ENCODE measurements at places on chromosomes 3 and 15.

GRCh38 chr3:170330366-170330765, 27.1 kb upstream of the SKIL start:
- no peak for DNase-seq

GRCh38 chr3:75235631-75236030, 428.5 kb upstream of the FRG2C start:
- no peak for DNase-seq

DNA sequence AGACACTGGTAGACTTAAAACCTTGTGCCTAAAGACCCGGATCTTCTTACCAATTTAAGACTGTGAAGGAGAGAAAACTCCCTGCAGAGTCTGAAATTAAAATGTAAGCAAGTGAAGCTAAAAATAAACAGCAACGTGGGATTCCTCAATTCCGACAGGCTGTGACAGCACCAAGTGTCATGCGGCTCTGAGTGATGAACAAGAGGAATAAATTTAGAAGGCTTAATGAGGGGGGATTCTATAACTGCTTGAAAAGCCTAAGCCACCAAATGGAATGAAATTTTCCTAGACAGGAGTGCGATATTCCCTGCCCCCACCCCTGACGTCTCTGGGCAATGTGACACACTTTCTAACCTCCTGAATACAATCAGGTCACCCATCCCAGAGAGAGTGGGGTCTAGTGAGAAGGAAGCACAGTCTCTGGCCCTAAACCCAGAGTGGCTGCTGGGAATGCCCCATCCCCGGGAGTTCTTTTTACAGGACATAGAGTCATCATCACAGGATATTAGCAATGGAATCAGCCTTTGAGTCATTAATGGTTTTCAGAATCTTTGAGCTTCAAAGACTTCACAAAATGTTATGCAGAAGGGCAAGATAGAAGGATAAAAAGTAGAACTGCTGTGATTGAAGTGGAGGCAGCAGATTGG, 114.3 kb downstream of the EDEM1 start:
- DNase-seq, result no peak

DNA sequence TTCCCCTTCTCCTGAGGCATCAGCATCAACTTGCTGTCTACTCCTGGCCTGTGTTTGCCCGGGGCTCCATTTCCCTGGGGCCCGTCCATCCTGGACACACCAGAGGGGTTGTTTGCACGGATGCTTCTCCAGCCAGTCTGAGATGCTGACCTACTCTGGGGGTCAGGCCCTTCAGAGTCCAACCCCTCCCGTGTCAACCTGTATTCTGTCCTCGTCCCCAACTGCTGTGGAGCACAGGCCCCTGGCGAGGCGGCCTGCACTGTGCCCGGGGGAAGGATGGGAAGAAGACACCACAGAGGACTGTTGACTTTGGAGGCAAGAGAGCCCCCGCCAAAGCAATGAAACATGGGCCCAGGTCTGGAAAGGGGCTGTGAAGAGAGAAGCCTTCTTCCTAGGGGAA, 25.8 kb downstream of the ALS2CL start:
- no peak for DNase-seq

DNA sequence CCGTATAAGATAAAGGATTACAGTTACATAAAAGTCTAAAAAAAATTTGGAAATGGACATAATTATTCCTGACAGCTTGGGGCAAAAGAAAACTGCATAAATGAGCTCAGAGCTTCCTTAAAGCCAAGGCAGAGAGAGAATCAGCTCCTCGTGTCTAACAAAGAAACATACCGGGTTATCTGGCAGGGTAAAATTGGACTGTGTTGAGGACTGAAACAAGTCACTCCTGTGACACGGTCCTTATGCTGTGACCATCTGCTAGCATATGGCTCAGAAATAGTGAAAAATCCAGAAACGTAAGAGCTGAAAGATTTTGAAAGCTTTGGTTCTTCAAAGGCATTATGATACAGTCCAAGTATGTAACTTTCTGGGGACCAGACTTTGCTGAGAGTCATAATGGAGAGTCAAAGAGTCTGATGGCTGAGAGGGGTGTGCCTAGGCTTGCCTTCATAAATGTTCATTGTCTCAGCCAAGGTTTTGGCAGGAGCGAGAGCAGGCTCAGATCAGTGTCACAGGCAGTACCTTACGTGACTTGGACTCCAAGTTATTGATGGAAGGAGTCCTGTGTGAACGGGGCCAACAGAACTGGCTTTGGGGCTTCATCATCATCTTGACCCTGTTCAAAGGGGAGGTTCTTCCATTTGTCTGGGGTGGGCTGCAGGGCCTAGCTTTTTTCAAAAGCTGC, 12.5 kb downstream of the MAP6D1 start:
- no peak for DNase-seq

- DNase-seq, result no peak
Measured at GRCh38 chr3:105802118-105802706, 66.6 kb downstream of the CBLB start.

GRCh38 chr3:195517030-195517429, 26.1 kb downstream of the PPP1R2 start:
- no peak for DNase-seq

DNA sequence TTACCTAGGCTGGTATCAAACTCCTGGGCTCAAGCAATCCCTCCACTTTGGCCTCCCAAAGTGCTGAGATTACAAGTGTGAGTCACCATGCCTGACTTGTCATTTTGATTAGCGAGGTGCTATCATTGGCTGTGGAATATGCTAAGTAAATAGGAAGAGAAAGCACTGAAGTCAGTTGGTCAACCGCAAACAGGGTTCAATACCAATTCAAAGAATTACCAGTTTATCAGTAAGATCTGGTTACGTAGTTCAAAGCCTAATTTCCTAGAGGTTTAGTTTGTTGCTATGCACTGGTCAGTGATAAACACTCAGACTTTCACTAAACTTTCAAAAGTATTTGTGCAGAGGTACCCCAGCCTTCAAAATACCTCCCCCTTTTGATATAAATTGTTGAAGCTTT, 29.5 kb downstream of the GLB1 start:
- no peak for DNase-seq

- no peak for DNase-seq
Measured at GRCh38 chr3:72818905-72819304, 29.3 kb downstream of the SHQ1 start.

GRCh38 chr3:16801223-16801622, 83.5 kb upstream of the PLCL2 start:
- no peak for DNase-seq

DNA sequence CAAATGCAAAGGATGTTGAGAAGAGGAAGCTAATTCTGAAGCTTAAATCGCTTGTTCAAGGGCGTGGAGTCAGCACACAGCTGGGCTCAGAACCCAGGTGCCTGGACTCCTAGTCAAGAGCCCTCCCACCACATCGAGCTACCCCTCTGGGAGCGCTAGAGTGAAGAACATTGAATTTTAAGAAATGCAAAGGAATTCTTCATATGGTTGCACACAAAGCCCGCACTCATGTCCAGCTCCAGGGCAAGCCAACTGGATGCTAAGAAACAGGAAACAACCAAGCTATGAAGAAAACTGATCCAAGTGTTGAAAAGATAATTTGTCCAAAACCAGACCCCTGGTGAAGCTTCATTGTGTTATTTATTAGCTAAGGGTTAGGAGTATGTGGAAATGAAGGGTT, 122.3 kb downstream of the ALDH1A2 start:
- no peak for DNase-seq

DNA sequence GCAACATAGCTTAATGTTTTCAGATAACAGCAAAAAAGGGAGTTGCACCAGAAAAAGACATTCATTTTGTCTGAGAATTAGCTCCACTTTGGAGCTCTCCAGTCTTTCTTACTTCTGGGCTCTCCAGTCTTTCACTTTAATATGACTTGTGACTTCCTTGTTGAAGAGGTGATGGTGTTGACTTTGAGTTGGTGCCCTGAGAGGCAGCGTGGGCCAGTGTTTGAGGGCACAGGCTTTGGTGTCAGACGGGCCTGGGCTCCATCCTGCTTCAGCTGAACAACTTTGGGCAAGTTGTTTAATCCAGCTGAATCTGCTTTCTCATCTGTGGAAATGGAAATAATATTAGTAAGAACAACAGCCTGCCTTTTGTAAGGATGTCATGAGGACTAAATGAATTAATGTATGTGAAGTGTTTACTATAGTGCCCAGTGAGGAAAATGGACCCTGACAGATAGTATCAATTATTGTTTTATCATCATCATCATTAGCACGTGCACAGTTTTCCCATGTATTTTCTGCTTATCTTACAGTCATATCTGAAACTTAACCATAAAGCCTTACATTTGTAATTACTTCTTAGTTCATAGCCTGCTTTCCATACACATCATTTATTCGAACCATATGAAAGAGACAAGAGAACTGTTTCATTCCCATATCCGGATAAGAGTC, 108.4 kb downstream of the PDE8A start:
- no peak for DNase-seq

DNA sequence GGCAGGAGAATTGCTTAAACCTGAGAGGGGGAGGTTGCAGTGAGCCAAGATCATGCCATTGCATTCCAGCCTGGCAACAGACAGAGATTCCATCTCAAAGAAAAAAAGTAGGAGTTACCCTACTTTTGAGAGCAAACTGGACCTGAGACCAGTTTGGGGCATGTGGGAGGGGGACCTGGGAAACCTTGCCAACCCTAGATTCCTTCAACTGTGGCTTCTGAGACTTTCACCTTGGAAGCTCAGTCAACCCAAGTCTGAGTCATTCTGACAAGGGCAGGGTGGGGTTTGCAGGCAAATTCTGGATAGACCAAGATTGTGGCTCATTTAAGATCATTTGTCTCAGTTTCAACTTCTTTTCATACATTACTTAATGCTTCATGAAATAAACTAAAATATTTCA, 23.8 kb upstream of the SIAH2 start:
- no peak for DNase-seq

DNA sequence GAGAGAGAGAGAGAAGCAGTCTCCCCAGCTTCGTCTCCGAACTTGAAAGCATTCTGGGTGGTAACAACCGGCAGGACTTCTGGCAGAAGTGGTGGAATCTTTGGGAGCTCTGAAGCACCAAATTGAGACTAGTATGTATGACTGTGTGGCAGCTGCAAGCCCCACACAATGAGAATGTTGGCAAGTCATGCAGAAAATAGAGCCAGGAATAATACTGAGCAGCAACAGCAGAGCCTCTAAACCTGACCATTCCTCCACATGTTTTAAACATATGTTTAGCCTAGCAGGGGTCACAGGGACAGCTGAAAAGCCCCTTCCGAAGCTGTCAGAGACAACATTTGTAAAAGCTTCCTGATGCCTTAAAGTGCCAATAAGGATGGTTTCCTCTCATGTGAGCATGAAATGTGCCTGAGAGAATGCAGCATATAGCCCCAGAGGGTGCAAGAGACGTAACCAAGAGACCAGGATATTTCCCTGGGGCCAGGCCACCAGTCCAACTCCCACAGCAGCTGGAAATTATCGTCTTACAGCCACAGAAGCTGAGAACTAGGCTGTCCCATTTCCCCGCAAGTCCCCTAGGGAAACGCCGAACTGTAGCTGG, 178.6 kb upstream of the CCDC54 start:
- no peak for DNase-seq

DNA sequence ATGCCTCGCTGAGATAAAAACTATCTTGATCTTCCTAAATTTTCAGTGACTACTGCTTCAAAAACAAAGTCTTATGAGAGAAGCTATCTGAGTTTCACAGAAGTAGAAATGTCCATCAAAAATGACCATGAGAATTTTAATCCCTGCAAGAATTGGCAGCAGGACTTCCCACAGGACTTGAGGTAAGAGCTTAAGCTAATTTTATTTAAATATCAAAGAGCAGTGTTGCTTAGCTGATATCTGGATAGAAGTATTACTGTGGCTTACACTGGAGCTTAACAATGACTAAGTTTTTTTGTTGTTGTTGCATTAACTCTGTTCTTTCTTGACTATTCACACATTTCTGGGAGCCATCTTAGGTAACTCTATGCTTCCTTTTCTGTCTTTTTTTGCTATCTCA, 60.8 kb upstream of the EPHA3 start:
- DNase-seq, result no peak

GRCh38 chr3:139561255-139561817, 21.8 kb upstream of the RBP1 start:
- DNase-seq, result no peak

DNA sequence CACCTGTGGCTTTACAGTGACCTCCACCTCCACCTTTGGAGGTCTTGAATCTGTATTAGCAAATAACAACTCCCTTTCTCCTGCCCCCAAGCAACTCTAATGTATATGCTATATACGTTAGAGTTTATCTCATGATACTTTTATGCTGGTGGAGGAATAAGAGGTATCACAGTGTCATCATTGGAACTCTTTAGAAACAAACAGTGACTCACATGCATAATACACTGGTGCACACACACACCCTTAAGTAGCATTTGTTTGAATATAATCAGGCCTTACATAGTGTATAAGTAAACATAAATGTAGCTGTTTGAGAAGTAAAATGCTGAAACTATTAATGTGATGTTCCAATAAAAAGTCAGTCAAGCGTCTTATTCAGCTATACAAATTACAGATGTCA, 280.2 kb upstream of the C2CD4B start:
- DNase-seq, result no peak

- no peak for DNase-seq
Measured at GRCh38 chr15:89104172-89104564, 15.9 kb downstream of the ABHD2 start.

DNA sequence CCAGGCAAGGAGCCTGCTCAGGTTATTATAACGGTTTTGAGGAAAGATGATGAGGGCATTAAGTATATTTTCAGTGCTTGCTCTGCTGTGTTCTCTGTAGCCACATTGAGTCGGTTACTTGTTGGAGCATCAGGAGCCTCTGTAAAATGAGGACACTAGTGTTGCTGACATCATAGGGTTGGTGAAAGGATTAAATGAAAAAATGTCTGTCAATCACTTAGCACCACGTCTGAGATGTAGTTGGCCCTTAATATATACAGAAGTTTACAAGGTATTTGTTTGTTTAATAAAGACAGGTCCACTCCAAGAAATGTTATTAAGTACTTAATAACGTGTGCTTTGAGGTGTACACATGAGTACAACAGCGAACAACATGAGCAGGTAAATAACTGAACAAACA, 735 bp upstream of the SLC25A26 start:
- DNase-seq, result no peak

DNA sequence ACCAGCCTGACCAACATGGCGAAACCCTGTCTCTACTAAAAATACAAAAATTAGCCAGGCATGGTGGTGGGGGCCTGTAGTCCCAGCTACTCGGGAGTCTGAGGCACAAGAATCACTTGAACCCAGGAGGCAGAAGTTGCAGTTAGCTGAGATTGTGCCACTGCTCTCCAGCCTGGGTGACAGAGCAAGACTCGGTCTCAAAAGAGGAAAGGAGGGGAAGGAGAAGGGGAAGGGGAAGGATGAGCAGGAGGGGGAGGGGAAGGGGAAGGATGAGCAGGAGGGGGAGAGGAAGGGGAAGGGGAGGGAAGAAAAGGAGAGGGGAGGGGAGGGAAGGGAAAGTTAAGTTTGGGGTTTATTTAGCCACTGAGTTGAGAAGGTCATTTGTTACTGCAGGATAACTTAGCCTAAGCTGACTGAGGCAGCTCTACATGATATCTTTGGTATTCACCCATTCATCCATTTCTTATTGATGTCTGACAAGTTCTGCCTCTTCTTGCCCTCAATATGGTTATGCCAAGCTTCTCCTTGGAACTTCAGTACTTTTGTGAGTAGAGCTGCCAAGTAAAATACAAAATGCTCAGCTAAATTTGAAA, 15.9 kb upstream of the ABHD2 start:
- DNase-seq, result no peak
